ENCODE measurements at places on chromosomes 4 and X. TPM values are rescaled to one million over a fixed set of nuclear protein-coding genes. Genes with fewer than 3 reads are reported as not detected.

SCD5 gene
- 1.4 TPM for polyA plus RNA-seq

ARX gene
- 0.27 TPM for polyA plus RNA-seq

SOWAHB gene
- polyA plus RNA-seq = 6.3 TPM

FGF13 gene
- polyA plus RNA-seq = 5.2 TPM

YTHDC1 gene
- polyA plus RNA-seq = 30.2 TPM

GUCY1A1 gene
- polyA plus RNA-seq = 6.8 TPM

C4orf50 gene
- 0.04 TPM for polyA plus RNA-seq

UGT2A2 gene
- not detected for polyA plus RNA-seq

FABP2 gene
- polyA plus RNA-seq = 1,244 TPM

PGAM4 gene
- 0.07 TPM for polyA plus RNA-seq

USP17L25 gene
- not detected for polyA plus RNA-seq

NOCT gene
- polyA plus RNA-seq = 3.5 TPM

GCNA gene
- polyA plus RNA-seq = 1.7 TPM

ETDA gene
- not detected for polyA plus RNA-seq

RPS6KA6 gene
- polyA plus RNA-seq = 4.0 TPM

PDCL2 gene
- not detected for polyA plus RNA-seq

SUPT20HL1 gene
- polyA plus RNA-seq = not detected

FRAS1 gene
- polyA plus RNA-seq = 0.16 TPM

PALLD gene
- 42.9 TPM for polyA plus RNA-seq

HUWE1 gene
- 22.4 TPM for polyA plus RNA-seq

QRFPR gene
- 0.03 TPM for polyA plus RNA-seq

PABPC1L2A gene
- polyA plus RNA-seq = not detected
